NCI-H2081 treated with DMSO at 0.1 percent for 48 hours (cell line): ENCODE measurements at places on chromosomes 12 and 14.

DNA sequence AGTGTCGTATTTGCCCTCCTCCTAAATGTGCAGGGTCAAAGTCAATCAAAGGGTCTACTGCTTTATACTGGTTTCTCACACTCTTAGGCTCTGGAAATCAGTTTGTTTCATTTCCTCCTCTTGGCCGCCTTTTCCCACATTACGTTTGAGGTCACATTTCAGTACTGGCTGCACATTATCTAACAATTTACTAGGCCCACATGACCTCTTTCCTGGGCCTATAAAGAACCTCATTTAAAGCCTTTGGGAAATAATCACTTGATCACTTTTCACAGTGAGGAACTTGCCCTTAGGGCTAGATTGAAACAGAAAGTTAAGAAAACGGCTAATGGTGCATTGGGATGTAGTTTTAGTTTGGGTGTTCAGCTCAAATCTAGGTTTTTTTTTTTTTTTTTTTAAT is 497.5 kb downstream of the RERGL start:
- DNase-seq: no peak

DNA sequence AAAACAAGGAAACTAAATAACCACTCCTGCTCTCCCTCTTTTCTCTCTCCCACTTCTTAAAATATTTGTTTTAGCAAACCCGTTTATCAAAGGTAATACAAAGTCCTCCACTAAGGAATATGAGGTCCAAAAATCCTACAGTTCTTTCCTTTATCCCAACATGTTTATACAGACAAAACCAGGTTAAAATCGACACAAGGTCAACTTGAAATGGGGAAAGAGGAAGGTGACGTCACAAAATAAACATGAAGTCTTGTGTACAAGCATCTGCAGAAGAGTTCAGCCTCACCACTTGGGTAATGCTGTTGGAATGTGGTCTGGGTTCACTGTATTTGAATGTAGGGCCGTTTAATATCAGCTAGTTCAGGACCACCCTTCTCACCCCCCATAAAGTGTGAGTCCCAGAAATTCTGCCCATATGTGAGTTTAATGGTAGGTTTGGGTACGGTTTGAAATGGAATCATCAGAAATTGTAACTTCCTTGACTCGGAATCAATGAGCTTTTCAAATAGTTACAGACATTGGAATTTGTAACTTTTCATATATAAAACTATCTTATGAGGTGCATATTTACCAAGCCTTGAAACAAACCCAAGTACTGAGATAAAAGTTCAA is 120.0 kb upstream of the SLC38A2 start:
- no peak for DNase-seq

- DNase-seq: no peak
Observed at GRCh38 chr14:33871394-33871793, 79.5 kb downstream of the EGLN3 start.

DNA sequence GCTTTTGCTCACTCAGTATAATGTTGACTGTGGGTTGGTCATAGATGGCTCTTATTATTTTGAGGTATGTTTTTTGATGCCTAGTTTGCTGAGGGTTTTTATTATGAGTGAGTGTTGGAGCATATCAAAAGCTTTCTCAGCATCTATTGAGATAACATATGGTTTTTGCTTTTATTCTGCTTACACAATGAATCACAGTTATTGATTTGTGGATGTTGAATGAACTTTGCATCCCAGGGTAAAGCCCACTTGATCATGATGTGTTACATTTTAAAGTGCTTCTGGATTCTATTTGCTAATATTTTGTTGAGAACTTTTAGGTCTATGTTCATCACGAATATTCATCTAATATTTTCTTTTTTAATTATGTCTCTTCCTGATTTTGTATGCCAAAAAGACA is 1260.3 kb downstream of the TMEM121 start:
- no peak for DNase-seq

GRCh38 chr12:12749433-12749832 is 32.3 kb downstream of the CDKN1B start:
- no peak for DNase-seq

DNA sequence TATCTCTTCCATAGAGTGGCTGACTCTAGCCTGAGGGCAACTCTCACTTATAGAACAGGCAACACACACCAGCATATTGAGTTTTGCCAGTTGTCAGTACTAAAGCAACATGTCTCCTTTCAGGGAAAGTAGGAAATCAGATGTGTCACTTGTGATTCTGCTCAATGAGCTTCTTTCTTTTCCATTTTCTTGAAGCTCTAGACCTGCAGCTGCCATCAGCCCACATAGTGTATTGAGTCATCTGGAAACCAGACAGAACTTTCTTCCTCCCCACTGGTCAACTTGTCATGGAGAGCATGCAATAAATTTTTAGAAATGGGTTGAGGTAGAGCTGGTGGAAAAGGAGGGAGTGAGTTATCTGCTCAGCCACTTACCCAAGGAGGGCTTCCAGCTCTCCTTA is 209.0 kb upstream of the PLEKHG7 start:
- no peak for DNase-seq

- no peak for DNase-seq
Observed at GRCh38 chr12:50557421-50557820, 52.6 kb downstream of the DIP2B start.

DNA sequence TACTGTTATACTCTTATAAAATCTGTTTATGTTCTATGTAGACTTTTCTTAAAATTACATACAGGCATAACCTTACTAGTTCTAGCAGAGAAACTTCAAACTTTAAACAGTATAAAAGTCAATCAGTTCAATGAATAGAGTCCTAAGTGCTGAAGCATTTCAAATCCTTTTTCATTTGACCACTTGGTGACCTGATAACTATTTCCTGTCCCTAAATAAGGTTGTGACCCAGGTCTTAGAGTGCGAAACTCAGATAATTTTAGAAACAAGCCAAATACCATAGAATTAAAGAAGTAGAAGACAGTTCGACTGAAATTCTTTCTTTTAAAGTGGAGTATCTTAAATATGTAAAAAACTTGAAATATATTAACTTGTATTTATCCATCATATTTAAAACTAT is 96.2 kb upstream of the ALX1 start:
- DNase-seq: no peak

GRCh38 chr14:92719421-92719820 is 29.0 kb downstream of the LGMN start:
- no peak for DNase-seq

- no peak for DNase-seq
Observed at GRCh38 chr12:111394480-111394879, 11.2 kb upstream of the SH2B3 start.

DNA sequence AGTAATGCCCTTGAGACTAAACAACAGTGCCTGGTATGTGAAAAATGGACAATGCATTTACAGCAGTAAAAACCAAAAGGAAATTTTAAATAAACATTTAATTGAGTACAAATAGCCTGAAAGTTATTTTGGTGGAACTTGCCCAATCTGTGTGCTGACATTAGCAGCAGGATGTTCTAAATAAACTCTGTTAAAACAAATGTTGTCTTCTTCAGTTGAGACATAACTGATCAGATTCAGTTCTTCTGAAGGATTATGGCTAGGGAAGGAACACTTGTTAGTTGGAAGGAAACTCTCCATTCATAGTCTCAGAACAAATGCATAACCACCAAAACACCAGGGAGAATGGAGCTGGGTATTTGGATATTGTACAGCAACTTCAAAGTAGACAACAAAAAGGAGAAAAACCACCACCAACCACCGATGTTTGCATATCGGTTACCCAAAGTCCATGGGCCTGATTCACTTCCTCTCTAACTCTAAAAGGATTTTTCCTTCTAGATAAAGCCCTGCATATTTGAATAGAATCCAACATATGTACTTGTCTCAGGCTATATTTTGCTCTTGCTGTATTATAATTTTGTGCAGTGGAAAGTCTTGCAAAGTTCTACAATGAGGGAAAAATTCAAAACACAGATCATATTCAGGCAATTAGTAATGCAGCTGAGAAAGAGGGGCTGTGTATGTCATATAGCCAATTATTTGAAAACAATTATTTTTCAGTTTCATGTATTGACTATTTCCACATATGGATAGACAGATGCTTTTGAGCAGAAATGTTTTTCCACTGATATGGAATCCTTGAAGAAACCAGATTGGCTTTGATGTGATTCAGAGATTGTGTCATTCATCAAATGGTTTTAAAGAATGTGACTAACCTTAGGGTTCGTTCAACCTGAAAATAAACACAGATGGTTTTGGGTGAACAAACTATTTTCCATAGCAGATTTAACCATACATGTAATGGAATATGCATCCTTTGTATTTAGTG is 152.2 kb upstream of the BMP4 start:
- DNase-seq: no peak

DNA sequence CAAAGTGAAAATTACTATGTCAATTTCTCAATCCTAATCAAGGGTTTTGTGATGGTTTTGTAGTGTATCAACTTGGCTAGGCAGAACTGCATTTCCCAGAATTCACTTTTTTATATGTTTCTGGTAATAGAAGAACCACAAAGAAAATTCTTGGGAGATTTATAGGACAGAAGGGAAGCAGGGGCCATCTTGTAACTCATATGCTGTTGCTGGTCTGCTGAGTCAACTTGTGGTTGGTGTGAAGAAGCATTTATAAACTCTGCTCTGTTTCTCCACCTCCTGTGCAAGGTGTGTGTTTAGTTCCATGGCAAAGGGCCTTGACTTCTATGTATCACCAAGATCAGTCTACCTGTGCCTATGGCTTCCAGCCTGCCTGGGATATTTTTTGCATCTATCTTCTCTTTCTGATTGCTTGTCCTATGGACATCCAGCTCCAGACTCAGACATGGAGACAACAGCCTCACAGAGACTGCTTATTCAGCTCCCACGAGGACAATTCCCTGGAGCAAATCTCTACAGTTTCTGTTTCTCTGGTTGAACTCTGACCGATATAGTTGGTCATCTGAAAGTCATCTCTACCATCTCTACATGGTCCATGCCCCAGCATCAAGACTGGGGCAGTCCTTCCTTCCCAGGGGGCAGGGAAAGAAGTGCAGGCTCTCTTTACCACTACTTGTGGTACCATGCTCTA is 364.3 kb upstream of the DDHD1 start:
- no peak for DNase-seq

DNA sequence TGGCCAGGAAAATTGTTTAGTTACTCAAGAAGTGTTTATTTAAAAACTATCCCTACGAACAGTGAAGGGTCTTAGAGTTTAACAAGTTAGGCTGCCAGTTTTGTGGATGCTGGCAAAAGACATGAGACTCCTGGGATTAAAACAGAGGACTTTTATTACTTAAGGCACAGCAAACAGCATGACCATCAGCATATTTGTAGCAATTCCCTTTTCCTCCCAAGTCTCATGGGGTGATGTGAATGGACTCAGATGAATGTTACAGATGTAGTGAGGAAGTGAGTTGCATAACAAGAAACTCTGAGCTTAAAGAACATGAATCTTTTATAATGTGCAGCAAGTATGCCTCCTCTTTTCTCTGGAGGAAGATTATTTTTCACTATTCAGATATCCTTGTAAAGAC is 695.8 kb downstream of the RPS29 start:
- DNase-seq: no peak

DNA sequence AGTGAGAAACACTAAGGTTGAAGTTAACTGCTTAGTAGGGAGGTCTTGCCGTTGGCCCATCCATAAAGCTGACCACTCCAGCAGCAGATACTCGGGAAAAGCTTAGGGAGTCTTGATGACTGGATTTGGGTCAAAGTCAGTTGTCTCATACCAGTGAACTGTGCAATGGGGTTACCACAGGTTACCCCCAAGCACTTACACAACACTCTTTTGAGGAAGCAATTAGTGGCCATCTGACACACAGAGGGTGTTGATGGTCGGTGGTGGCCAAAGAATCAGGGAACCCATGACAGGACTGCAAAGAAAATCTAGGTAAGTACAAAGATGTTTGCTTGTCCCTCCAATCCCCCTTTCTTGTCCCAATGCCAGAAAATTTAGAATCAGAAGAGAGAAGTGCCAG is 410.2 kb downstream of the APAF1 start:
- DNase-seq: no peak

DNA sequence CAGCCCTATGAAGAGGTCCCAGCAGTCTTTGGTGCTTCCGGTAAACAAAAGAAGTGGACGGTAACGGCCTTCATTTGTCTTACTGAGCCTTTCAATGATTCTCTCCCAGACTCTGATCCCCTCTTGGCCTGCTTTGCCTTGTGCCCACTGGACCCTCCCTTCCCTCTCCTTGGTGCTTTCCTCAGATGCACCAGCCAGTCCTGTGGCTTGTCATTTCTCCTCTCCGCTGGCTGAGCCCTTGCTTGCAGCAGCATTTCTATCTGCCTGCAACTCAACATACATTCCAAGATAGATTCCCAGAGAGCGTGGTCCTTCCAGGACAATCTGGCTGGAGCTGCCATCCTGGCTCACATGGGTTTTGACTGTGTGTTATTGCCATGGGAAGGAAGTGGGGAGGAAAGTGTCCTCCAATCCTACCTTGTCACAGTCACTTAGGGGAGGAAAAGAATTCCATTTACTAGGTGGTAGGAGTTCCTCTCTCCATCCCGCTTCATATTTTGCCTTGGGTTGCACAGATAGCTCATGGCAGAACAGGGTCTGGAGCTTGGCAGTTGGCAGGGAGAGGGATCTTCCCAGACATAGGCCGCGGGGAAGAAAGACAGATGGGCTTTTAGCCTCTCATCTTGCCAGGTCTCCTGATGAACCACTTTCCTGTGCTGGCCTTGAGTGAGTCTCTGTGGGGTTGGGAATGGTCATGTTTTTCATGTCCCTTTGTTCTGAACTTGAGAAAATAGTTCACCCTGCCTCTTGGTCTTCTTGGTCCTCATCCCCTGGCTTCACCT is 92.8 kb upstream of the KCNA1 start:
- DNase-seq: no peak

- no peak for DNase-seq
Observed at GRCh38 chr14:68787092-68787992, 5.5 kb downstream of the ZFP36L1 start.

DNA sequence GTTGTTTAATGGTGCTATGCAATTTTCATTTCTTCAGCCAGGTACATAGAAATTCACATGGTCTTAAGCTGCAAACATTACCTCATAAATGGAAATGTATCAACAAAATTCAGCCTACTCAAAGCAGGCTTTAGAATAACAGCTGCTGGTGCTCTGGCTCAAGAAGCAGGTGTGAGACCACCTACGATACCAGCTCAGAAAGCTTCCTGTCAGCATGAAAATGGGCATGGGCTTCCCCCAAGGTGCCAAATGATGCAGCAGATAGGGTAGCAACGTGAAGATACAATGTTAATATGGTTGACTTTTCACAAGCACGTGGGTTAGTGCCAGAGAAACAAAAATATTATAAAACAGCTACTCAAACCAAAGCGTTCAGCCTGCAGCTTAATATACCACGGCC is 343.4 kb upstream of the PRICKLE1 start:
- DNase-seq: no peak

- peak; percentile 77 for DNase-seq
Observed at GRCh38 chr14:37594238-37594970, 645 bp downstream of the FOXA1 start.

- DNase-seq: no peak
Observed at GRCh38 chr14:100065942-100066574, 836 bp downstream of the EVL start.
